Calu3 (cell line): ENCODE measurements at places on chromosomes 1 and 21.

DNA sequence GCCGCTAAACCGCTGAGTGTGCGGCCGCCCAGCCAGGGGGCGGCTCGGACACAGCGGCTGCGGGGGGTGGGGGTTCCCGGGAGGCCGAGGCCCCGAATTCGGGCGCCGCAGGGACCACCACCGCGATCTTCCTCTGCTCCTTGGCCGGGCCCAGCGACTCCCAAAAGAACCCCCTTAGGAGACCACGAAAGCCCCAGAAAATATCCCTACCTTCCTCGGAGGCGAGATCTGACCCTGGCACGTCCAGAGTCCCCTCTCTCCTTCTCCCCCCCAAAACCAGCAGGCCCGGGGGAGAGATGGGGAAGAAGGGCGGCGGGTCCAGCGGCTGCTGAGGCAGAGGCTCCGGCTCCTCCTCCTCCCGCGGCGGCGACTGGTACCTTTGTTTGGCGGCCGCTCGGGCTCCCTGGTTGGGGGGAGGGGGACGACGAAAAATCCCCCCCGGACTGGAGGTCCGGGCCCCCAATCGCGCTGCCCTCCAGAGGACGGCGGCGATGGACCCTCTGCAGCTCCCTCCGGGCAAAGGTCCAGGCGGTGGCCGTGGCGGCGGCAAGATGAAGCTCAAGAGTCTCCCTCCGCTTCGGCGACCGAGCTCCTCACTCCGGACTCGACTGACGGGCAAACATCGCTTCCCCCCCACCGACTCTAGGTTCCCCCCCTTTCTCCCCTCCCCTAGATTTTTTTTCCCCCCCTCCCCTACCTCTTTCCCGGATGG, at the start of gene ARID4B:
TSS of gene ARID4B (minus strand) at position 621 of the 712 bp plus-strand sequence. CDS start 1,260 bp downstream, outside the sequence.
- no peak within 1 kb of the TSS for H3K27ac ChIP-seq
- peaks cover 17% of the 10 kb centered on the region for H3K4me1 ChIP-seq
- no peaks in the 10 kb centered on the region for H3K36me3 ChIP-seq
- H3K4me3 ChIP-seq: no peak within 1 kb of the TSS
- no peaks in the 10 kb centered on the region for H3K27me3 ChIP-seq

DNA sequence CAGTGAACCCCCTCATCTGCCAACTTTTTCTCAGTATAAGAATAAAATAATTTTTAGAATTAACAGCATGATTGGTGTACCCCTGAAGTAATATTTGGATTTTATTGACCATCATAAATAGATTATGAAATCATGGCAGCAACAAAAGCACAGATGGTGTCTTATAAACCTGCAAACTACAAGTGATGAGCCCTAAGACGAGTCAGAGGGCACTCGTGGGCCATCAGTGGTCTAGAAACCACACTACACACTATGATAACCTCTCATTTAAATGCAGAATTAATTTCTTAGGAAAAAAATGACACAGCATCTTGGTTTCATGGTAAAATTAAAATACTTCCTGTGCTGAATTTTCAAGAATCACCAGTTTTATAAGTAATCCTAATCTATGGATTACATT, 312.4 kb downstream of the PTBP2 start:
- H3K36me3 ChIP-seq: no peaks in the 10 kb centered on the region
- H3K27ac ChIP-seq: no peak overlapping the region
- H3K4me3 ChIP-seq: no peak overlapping the region
- no peaks in the 10 kb centered on the region for H3K4me1 ChIP-seq

GRCh38 chr21:41852929-41853320, 26.2 kb downstream of the PRDM15 start:
- no peaks in the 10 kb centered on the region for H3K27me3 ChIP-seq
- H3K4me1 ChIP-seq: no peaks in the 10 kb centered on the region
- no peak overlapping the region for H3K27ac ChIP-seq
- H3K4me3 ChIP-seq: no peak overlapping the region
- DNase-seq: no peak

- no peak overlapping the region for H3K4me3 ChIP-seq
- no peaks in the 10 kb centered on the region for H3K27me3 ChIP-seq
- no peak for DNase-seq
- no peaks in the 10 kb centered on the region for H3K4me1 ChIP-seq
Measured at GRCh38 chr1:150102986-150103385, 35.4 kb downstream of the VPS45 start.

GRCh38 chr1:25628741-25629421, 12.3 kb downstream of the MAN1C1 start:
- no peaks in the 10 kb centered on the region for H3K4me1 ChIP-seq
- H3K36me3 ChIP-seq: no peaks in the 10 kb centered on the region
- peaks cover 67% of the 10 kb centered on the region for H3K27me3 ChIP-seq
- H3K4me3 ChIP-seq: no peak overlapping the region

DNA sequence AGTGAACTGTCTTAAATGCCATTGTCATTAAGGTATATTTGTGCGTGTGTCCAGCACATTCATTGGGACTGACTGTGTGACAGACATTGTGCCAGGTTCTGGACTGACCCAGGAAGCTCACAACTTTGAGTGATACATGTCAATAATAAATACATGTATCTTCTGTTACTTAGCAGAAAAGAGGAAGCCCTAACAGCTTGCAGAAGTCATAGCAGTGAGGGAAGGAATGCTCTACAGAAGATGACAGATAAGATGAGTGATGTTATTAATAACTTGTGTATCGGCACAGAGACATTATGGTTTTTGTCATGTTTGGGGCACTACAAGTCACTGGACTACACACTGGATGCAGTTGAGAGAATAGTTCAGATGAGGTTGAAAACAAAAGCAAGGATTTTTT, 1.2 kb upstream of the SRSF11 start:
- H3K36me3 ChIP-seq: peaks cover 26% of the 10 kb centered on the region
- peak overlapping the region; percentile 89 for H3K4me3 ChIP-seq
- DNase-seq: no peak

DNA sequence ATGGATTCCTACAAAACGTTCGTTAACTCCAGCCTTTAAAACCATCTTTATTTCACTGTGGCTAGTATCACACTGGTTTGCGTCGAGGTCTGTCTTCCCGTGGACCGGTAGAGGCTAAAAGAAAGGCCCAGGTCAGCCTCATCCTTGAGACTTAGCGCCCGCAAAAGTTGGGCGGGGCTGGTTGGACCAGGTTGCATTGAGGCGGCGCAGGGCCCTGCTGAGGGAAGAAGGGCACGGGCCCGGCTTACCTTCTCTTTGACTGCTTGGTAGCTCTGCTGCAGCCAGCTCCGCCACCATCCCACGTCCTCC, 455 bp downstream of the BSDC1 start:
- H3K27ac ChIP-seq: peak overlapping the region; percentile 93
- no peaks in the 10 kb centered on the region for H3K27me3 ChIP-seq
- peaks cover 23% of the 10 kb centered on the region for H3K36me3 ChIP-seq
- peak; percentile 44 for DNase-seq
- H3K4me1 ChIP-seq: peaks cover 11% of the 10 kb centered on the region
- H3K4me3 ChIP-seq: peak overlapping the region; percentile 97

DNA sequence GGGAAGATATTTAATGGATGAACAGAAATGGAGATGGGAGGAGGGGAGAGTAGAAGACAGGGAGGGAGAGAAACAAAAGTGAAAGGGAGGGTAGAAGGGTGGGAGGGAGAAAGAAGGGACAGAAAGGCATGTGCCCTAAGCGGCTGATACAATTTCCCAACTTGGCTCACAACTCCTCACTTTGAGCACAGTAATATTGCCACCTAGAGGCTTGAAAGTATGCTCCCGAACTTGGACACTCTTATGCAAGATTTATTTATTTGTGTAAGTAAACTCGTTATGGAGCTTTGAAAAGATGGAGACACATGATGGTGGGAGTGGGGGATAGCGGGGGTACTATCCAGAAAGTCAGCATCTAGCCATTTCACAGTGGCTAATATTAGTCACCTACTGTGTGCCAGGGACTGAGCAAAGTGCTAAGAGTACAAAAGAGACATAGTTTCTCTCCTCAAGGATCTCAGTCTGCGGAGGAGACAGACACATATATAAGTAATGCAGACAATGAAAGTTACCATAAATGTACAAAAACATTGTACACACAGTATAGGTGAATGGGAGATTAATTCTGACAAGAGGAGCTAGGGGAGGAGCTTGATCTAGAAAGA, 189.7 kb downstream of the SEC16B start:
- DNase-seq: peak; percentile 23
- no peaks in the 10 kb centered on the region for H3K4me1 ChIP-seq
- H3K36me3 ChIP-seq: no peaks in the 10 kb centered on the region
- no peak overlapping the region for H3K27ac ChIP-seq

DNA sequence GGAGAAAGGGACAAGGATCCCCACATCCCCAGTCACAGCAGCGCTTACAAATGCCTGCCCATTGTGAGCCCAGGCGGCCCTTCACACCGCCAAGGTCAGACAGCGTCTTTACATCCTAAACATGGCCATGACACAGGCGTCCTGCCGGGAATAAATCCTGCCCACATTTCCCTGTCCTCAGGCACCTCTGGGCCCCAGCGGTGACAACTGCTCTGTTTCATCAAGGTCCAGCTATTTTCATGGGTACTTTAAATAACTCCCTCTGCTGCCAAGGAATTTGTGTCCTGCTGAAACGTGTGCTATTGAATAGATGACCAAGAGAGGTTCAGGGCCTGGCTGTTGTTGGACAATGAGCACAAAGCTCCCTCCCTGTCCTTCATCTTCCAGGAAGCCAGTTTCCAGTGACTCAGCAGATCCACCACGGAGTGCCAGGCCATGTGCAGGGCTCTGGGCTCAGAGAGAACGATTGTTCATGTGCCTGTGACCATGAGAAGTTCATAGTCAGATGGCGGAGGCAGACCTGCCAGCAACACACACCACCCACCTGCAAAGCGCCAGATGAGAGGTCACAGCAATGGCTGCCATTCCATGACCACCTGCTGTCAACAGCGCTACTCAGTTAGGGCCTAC, 195.8 kb downstream of the MATN1 start:
- peaks cover 17% of the 10 kb centered on the region for H3K27me3 ChIP-seq
- no peak overlapping the region for H3K27ac ChIP-seq
- H3K4me1 ChIP-seq: no peaks in the 10 kb centered on the region
- no peak overlapping the region for H3K4me3 ChIP-seq
- DNase-seq: no peak

DNA sequence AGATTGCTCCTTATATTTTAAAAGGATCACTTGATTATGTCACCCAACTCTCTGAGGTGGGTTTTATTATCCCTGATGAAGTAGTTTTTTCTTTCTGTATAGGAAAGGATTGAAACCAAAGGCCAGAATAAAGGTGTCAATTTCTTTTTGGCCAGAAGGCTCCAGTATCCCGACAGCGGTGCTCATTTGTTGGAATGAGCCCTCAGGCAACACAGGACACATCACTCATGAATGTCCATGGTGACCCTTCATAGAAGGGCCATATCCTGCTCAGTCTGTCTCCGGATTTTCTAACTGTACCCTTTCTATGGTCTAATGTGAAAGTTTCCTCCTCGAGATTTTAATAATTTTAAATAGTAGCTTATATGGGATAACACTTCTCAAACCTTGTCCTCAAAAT, 171.3 kb upstream of the USP24 start:
- no peaks in the 10 kb centered on the region for H3K27me3 ChIP-seq
- no peak overlapping the region for H3K27ac ChIP-seq
- no peaks in the 10 kb centered on the region for H3K36me3 ChIP-seq
- no peak for DNase-seq
- no peaks in the 10 kb centered on the region for H3K4me1 ChIP-seq
